ENCODE measurements at places on chromosomes 7 and 10. TPM values are rescaled to one million over a fixed set of nuclear protein-coding genes. Genes with fewer than 3 reads are reported as not detected.
A peak's percentile ranks its signal among the peaks of the same experiment; 100 is the strongest.

DNA sequence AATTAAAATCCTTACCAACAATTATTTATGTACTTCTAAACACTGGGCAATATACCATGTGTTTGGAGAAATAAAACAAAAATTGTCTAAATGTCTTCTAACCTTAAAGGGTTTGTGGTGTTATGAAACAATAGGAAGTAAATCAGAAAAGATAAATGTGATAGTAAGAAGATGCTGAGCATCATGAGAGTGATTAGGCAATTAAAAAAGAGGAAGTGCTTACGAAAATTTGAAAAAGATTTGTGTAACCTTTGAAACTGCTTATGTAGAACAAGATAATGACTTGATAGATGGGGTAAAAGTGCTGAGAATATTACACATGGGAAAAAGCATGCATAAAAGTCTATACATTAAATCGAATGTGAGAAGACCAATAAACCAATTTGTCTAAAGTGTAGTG, 573.4 kb upstream of the CNTNAP2 start:
- no peaks in the 10 kb centered on the region for H3K4me1 ChIP-seq
- H3K36me3 ChIP-seq = no peaks in the 10 kb centered on the region
- H3K27ac ChIP-seq = no peak overlapping the region

- no peak overlapping the region for H3K27ac ChIP-seq
- H3K27me3 ChIP-seq = no peaks in the 10 kb centered on the region
- H3K4me1 ChIP-seq = peaks cover 48% of the 10 kb centered on the region
- peaks cover 10% of the 10 kb centered on the region for H3K36me3 ChIP-seq
- H3K4me3 ChIP-seq = no peak overlapping the region
These were observed 43.7 kb downstream of the MKLN1 start for GRCh38 chr7:131371411-131371810.

GRCh38 chr7:24884401-24884800, 95.6 kb downstream of the OSBPL3 start:
- no peak for DNase-seq
- peaks cover 74% of the 10 kb centered on the region for H3K4me1 ChIP-seq
- peak overlapping the region; percentile 5 for H3K27ac ChIP-seq
- peaks cover 68% of the 10 kb centered on the region for H3K36me3 ChIP-seq

MYPN gene
- not detected for total RNA-seq

DNA sequence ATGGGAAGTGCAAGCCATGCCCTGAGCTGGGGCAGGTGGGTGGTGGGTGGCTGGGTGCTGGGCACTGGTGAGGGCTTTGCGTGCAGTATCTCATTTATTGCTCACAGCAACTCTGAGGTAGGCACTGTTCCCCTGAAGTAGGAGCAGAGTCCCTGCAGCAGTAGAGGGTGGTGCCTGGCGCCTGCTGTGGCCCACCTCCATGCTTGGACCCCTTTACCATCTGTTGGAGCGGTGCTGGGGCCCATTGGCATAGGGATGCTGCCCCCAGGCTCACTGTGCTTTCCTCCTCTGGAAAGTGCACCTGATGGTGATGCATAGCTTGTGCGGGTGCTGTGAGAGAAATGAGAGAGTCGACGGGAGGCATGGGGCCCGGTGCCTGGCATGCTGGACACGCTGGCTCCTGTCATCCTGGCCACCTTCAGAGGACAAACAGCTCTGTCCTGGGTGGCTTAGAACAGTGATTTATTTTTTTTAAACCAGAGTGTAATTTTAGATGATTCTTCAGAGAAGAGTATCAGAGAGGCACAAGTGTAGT, 10.4 kb downstream of the SFRP5 start:
- DNase-seq = no peak
- no peaks in the 10 kb centered on the region for H3K27me3 ChIP-seq
- no peaks in the 10 kb centered on the region for H3K4me1 ChIP-seq
- no peak overlapping the region for H3K27ac ChIP-seq

Measured in activated T-helper 2 cell treated with anti-CD3 and anti-CD28 coated beads, Interferon-gamma antibody, Interleukin-2, Interleukin-4, amounts not matched to agents 10 μg/mL and 5 μg/mL and 100 μg/mL, durations not matched to agents 14 hours and 24 hours and 36 hours (primary cell).